Esophagus squamous epithelium (tissue), 5 donors: ENCODE measurements at places on chromosomes 7 and 10.

DNA sequence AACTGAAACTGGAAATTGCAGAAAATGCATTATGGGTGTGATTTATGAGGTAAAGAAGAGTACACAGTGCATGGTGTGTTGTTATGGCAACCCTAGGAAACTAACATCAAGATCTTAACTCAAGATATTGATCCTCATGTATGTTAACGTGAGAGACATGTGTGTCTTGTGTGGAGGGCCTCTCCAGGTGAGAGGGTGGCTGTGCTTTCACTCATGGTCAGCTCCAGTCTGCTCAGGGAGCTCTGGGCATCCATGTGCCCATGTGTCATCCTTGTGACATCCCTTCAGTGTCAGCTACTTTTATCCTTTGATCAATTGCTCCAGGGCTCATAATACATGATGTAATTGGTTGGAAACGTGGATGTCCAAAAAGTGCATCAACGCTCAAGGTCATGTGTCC lies 24.9 kb upstream of the INSYN2A start:
- DNase-seq = no peak

- no peak for DNase-seq
Observed at GRCh38 chr7:129055861-129056464, 1.1 kb upstream of the TNPO3 start.

GRCh38 chr7:142894112-142894984 lies 8.8 kb upstream of the TRPV6 start:
- DNase-seq = no peak

DNA sequence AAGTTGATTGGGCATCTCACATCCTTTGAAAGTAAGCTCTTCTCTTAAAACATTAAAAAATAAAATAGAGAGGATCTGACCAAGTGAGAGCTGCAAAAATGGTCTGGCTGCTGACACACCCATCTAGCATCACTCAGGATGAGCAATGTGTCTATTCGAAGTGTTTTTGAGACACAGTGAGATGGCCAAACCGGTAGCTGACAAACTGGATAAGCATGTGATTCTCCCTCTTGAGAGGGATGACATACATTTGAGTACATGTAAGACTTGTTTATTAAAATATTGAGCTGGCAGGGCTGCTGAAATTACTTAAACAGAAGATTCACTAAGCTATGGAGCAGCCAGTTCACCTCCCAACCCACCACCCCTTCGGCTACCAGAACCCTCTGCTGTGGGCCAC lies 333.9 kb downstream of the ADRA2A start:
- DNase-seq = no peak

GRCh38 chr7:95607561-95607960 lies 11.2 kb upstream of the PDK4 start:
- no peak for DNase-seq
